ENCODE measurements at places on chromosomes 7 and 10. TPM values are rescaled to one million over a fixed set of nuclear protein-coding genes. Genes with fewer than 3 reads are reported as not detected.

EN2 gene
- not detected for total RNA-seq

GLCCI1 gene
- 7.5 TPM for total RNA-seq

TSPAN12 gene
- total RNA-seq, result 38.7 TPM

HOXA6 gene
- 10.9 TPM for total RNA-seq

ITIH5 gene
- 2.2 TPM for total RNA-seq

TNS3 gene
- total RNA-seq, result 41.1 TPM

MAT1A gene
- total RNA-seq, result 1.4 TPM

WNT2 gene
- total RNA-seq, result not detected

PRR15 gene
- 129 TPM for total RNA-seq

SYT15B gene
- 0.17 TPM for total RNA-seq

TRIM50 gene
- not detected for total RNA-seq

HMX3 gene
- total RNA-seq, result 0.35 TPM

CLRN3 gene
- 76.8 TPM for total RNA-seq

SPDYE2 gene
- total RNA-seq, result not detected

C7orf33 gene
- total RNA-seq, result not detected

SLC16A9 gene
- total RNA-seq, result 24.3 TPM

MGAM2 gene
- 7.5 TPM for total RNA-seq

PDE6C gene
- total RNA-seq, result not detected

NUTM2B gene
- 0.98 TPM for total RNA-seq

TRIL gene
- 1.9 TPM for total RNA-seq

KCNIP2 gene
- total RNA-seq, result 1.5 TPM

VSTM4 gene
- 1.2 TPM for total RNA-seq

IFIT1 gene
- 5.4 TPM for total RNA-seq

AGAP5 gene
- 4.8 TPM for total RNA-seq

UTF1 gene
- not detected for total RNA-seq

PRKAR1B gene
- total RNA-seq, result 19.2 TPM

TCERG1L gene
- total RNA-seq, result not detected

DBNL gene
- total RNA-seq, result 81.4 TPM

CCL26 gene
- 0.91 TPM for total RNA-seq

GDF2 gene
- total RNA-seq, result not detected

BTRC gene
- 9.9 TPM for total RNA-seq

OR2A5 gene
- total RNA-seq, result not detected

CALHM3 gene
- not detected for total RNA-seq

EBF3 gene
- total RNA-seq, result 0.12 TPM

MALRD1 gene
- total RNA-seq, result 0.40 TPM

GIMAP1 gene
- 1.6 TPM for total RNA-seq

OR2A1 gene
- not detected for total RNA-seq

RBP4 gene
- total RNA-seq, result 15.1 TPM

ZFYVE27 gene
- total RNA-seq, result 47.9 TPM

LEP gene
- total RNA-seq, result not detected

RAMP3 gene
- total RNA-seq, result 8.5 TPM

SPDYE5 gene
- not detected for total RNA-seq

BHLHA15 gene
- total RNA-seq, result 0.67 TPM

FAM131B gene
- total RNA-seq, result 0.40 TPM

CHAT gene
- total RNA-seq, result 1.2 TPM

ABCC2 gene
- 0.45 TPM for total RNA-seq

RBM48 gene
- total RNA-seq, result 10.2 TPM

CRPPA gene
- 1.9 TPM for total RNA-seq

MCM10 gene
- total RNA-seq, result 2.4 TPM

DCLRE1A gene
- total RNA-seq, result 8.5 TPM

CHST15 gene
- total RNA-seq, result 4.7 TPM

TMEM196 gene
- not detected for total RNA-seq

ENO4 gene
- total RNA-seq, result not detected

OPN1SW gene
- total RNA-seq, result not detected
